ENCODE measurements at places on chromosomes 6 and 20.

GRCh38 chr6:28750926-28751458 is 172.8 kb downstream of the TRIM27 start:
- DNase-seq: no peak

- DNase-seq: no peak
These were observed 187.6 kb upstream of the RIMS1 start for GRCh38 chr6:71698702-71699101.

DNA sequence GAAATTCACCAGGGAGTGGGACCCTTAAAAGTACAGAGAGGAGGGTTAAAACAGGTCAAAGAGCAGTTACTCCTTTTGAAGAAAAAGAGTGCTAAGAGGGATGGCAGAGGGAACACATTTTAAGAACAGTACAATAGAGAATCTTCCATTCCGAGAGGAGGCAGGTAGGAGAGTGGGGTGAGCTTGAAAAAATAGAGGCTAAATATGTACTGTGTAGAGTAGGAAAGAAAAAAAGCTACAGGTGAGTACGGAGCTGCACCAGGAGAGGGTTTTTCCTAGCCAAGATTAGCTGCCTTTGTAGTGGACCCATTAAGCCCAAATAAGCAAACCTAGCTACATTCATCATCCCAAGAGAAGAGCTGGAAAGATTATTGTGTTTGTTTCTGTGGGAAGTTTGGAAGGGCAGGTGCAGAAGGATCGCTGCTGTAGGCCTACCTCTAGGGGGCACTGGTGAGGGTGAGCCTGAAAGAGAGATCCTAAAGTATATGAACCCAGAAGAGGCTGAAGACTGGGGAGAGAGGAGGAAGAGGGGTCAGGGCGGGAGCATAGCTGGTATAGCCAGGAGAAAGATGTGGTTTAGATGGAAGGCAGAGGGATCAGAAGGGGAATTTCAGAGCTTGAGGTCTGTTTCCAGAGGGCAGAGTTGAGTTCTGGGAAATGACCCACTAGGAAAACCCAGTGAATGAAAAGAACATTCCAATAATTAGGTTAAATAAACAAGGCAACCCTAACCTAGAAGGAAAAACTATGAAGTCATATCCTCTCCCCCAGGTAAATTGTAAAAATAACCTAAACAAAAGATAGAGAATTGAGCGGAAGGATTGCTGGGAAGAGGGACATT is 50.2 kb upstream of the HINT3 start:
- DNase-seq: no peak

GRCh38 chr6:37083243-37084138 is 78.0 kb downstream of the FGD2 start:
- no peak for DNase-seq

DNA sequence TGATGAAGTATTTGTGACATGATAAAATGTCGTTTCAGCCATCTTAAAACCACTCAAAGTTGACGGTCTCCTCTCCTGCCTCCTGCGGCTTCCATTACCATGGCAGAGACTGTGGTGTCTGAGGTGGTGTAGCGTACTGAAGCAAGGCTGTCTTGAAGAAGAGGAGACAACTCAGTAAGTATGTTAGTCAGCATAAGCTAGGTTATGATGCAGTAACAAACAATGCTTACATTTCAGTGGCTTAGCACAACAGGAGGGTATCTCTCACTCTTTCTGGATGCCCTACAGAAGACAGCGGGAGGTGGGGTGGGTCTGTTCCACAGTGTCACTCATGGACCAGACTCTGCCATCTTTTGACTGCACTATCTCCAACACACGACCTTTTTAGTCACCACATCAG is 174.7 kb upstream of the AHI1 start:
- DNase-seq: no peak

DNA sequence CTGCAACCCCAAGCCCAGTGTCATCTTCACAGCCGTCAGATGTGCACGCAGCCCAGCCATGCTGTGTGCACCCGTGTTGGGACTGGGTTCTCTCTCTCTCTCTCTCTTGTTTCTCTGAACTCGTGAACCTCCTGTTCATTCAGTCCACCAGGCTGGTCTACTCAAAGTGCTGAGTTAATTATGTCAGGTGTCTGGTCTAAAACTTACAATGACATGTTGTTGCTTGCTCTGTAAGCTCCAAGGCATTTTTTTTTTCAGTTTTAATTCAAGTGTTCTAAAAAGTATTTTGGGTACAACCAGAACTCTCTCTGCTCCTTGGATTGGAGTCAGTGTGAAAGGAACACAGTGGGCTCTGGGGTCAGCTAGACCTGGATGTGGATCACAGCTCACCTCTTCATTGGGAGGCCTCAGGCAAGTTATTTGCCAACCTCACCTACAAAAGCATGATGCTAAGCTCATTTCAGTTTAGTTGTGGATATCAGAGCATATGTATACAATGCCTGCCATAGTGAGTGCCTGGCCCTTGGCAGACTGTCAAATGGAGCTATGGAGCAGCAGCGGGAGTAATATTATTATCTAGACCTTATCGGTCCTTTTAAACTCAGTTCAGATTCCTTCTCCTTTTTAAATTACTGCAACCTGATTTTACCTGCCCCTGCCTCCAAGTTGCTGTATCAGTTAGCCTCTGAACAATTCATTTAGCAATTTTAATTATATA is 59.5 kb downstream of the PLEKHG1 start:
- DNase-seq: no peak

DNA sequence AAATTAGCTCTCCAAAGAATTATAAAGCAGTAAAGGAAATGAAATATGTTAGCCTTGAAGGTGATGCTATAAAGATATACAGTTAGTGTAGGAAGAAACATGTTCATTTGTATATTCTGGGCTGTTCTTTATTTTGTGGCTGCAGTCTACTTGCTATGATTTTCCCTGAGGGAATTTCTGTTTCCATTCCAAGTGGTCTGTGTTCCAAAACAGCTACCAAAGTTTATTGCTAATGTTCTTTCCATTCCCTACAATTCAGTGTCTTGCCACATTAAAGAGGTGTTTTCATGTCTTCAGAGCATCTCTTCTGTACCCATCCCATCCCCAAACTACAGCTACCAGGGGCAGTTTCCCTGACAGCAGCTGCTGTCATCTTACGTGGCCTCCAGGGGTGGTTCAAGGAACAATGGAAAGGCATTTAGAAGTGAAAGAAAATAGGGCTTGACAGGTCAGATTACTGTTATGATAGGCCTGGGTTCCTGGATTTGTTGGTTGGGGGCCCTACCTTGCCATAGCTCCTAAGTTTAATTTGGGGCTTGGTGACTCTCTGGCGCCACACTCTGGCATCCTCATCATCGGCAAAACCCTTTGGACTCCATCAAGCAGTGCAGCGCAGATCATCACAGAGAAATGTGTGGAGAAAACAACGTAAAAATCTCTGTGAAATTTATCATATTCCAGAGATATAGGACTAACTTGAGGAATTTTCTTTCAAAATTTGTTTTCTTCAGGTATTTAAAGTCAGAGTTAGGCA is 33.8 kb upstream of the AIG1 start:
- no peak for DNase-seq

- no peak for DNase-seq
These were observed 2.5 kb downstream of the SRMS start for GRCh38 chr20:63544958-63545516.

GRCh38 chr6:115982453-115982852 is 78.2 kb downstream of the FRK start:
- DNase-seq: no peak
